ENCODE measurements at places on chromosomes 4 and X. TPM values are rescaled to one million over a fixed set of nuclear protein-coding genes. Genes with fewer than 3 reads are reported as not detected.

DNA sequence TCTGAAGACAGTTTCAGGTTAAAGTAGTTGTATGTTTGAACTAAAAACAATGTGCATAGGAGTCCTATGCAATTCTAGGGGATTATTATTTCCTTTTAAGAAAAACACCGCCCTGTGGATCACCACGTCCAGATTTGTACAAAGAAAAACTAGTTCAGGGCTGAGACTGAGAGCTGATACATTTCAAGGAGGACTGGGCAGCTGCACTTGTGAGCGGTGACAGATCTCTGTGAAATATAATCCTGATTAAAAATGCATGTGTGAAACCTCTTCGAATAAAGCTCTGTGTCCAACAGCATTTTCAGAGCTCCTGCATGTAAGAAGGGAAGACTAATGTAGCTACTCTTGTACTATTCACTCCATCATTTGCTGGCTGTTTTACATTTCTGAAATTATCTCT is 365.8 kb upstream of the PITX2 start:
- peak; percentile 86 for DNase-seq

DNA sequence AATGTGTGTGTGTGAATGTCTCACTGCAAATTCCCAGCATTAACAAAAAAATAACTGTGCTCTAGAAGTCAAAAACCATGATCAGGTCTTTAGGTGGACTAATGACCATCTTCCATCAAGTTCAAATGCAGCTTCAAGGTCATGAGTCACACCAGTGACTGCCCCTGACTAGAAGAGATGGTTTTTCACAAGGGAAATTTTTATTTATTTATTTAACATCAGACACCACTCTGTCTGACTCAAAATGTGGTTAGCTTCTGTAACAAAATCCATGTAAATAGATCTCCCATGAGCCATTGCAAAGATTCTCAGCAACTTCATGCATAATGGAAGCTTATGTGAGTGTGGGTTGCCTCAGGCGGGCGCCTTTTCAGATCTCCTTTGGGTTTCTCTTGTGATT is 219.2 kb downstream of the KIT start:
- DNase-seq = no peak

DNA sequence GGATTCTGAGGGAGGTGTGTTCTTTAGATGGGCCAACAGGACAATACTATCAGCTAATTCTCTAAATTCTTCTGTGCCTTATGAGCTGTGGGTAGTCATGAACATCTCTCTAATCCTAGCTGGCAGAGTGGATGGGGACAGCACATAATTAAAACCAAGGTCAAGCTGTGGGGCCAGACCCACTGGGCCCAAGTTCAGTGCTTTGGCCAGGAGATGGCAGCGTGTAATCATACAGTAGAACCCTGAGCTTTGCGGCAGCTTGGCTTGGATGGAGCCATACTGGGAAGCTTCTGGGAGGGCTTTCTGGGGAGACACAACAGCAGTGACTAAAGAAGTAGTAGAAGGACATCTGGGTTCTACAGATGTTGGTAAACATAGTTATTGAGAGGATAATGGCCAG is 140.3 kb upstream of the CXCL13 start:
- no peak for DNase-seq

DNA sequence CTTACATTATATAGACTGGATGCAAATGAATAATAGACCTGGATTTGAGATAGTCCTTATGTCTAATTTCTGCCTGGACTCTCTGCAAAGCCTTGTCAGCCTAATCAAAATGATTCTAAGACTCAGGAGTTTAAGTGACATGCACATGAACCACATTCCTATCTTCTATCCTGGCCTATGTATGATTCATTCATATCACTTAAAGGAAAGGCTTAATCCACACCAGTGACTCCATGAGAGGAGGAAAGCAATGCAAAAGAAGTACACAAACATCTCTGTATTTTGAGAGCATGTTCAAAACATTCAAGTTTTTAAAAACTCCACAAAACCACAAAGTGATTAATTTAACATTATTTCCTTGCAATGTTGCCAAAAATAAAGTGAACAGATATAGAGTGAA is 14.6 kb downstream of the AMOT start:
- no peak for DNase-seq

GRCh38 chr4:159384632-159385031 is 281.8 kb downstream of the RAPGEF2 start:
- no peak for DNase-seq

DNA sequence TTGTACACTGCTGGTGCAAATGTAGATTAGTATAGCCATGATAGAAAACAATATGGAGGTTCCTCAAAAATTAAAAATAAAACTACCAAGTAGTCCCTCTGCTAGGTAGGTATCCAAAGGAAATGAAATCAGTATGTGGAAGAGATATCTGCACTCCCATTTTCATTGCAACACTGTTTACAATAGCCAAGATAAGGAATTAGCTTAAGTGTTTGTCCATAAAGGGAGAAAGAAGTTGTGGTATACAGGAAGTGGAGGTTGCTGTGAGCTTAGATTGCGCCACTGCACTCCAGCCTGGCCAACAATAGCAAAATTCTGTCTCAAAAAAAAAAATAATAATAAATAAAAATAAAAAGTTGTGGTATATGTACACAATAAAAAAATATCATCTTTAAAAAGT is 325.0 kb upstream of the EMCN start:
- DNase-seq = no peak

GRCh38 chr4:182880387-182881356 is 36.5 kb downstream of the DCTD start:
- DNase-seq = peak; percentile 83

GRCh38 chr4:5381961-5382441 is 326.4 kb downstream of the EVC2 start:
- no peak for DNase-seq

DNA sequence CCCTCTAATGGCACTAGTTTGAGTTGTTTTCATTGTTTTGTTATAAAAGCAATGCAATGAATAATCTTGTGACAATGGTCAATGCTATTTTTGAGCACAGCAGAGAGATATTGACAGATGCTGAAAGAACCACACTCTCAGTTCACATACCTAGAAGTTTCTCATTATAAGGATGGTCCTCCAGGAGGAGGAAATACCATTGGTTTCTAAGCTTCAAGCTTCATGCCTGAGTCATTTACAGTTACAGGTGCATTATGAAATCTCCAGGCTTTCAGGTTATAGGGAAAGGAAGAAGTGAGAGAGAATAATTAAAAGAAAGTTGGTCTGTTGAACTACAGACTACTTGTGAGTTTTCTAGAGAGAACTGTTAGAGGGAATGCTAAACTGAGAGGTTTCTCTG is 75.3 kb downstream of the PWWP3B start:
- DNase-seq = no peak

Gene RXFP1
- 0.21 TPM for total RNA-seq

Gene EPGN
- total RNA-seq = not detected

Gene CTAG1B
- total RNA-seq = not detected

Gene SLC10A7
- total RNA-seq = 14.7 TPM

Gene PWWP3B
- total RNA-seq = 49.2 TPM
